ENCODE measurements at places on chromosomes 6 and 20.

GRCh38 chr6:139549561-139550070, 175.2 kb upstream of the CITED2 start:
- DNase-seq, result no peak

DNA sequence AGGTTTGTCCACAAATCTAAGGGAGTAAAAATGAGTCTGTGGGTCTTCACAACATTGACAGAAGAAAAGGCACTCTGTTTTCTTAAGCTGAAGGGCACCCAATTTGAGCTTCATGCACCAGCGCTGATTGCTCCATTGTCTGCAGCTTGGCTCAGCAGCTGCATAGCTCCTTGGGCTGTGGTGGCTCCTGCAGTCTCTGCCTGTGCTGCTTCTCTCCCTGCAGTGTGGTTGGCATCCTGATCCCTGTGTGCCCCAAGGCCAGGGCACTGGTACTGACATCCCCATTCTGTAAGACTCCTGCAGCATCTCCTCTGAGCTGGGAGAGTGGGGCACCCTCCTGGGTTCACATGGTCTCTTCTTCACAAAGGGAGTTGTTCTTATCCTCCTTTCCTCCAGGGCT, 83.2 kb upstream of the B3GAT2 start:
- no peak for DNase-seq

GRCh38 chr6:75503291-75503690, 9.7 kb upstream of the FILIP1 start:
- no peak for DNase-seq

GRCh38 chr6:11132194-11132888, 20.8 kb upstream of the ERVFRD-1 start:
- DNase-seq, result no peak

GRCh38 chr20:12217382-12217781, 299.7 kb downstream of the BTBD3 start:
- no peak for DNase-seq

- no peak for DNase-seq
These were observed 21.6 kb upstream of the TRIM27 start for GRCh38 chr6:28945349-28945748.

DNA sequence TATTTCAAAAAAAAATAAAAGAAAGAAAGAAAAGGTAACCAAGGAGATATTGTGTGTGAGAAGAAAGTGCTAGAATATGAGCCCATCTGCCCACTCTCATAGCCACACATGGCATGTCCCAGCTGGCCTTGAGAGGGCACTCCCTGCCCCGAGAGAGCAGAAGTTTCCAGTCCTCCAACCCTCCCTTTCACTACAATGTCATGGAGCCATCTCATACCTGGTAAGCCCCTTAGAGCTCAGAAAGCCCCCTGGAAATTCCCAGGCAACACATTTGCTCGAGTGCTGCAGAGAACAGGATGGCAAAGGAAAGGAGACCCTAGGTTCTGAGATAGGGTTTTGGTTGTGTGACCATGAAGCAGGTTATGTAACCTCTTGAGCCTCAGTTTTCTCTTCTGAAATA, 75.8 kb upstream of the RIN2 start:
- no peak for DNase-seq

- no peak for DNase-seq
These were observed 10.1 kb upstream of the SCUBE3 start for GRCh38 chr6:35203680-35204079.

DNA sequence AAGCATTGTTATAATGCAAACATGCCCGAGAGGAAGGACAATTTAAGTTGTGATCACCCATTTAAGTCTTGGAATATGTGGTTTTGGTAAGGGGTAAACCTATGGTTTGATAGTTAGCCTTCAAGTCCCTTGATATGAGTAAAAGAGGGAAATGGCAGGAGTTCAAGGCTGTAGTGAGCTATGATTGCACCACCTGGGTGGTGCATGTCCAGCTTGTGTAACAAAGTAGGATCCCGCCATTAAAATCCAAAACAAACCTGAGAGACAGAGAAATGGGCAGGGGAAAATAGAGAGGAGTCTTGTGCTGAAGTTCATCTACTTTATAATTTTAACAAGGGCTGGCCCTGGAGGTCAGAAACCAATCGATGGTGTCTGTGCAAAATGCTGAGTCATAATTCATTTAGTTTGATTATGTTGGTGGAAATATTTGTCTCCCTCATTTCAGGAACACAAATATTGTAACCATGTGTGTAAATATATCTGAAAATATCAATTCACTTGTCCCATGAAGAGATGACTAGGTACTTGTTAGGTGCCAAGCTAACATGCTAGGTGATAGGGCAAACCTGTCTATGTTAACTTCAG, 23.2 kb upstream of the ARMH2 start:
- no peak for DNase-seq

DNA sequence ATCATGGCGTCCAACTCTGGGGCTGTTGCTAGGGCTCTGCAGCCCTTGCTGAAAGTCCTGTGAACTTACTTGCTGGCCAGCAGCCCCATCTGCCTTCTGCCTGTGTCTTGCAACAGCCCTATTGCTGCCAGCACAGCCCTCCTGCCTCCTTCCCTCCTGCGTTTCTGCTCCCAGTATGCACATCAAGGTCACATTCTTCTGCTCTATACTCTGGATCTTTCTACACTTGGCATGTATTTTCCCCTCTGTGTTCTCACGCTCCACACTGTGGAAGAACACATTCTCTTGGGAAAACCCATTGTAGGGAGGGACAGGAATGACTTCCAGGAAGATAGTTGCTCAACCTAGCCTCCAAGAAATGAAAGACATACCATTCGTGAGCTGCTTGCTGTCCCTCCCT, 80.9 kb upstream of the PHACTR2 start:
- DNase-seq, result no peak

DNA sequence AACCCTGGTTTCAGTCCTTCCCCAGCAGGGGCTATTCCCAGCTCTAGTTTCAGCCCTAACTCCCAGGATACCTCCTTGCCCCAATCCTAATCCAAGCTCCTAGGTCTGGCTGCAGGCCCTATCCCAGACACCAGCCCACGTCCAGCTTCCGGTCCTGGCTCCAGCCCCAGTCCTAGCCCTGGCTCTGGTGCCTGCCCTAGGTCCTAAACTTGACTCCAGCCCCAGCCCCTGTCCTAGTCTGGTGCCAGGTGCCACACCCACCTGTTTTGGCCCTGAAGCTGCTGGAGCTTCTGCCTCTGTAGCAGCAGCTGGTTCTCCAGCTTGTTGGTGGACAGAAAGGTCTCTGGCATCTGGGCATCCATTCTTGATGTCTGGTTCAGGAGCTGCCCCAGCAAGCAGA, 28.1 kb downstream of the ANGPT4 start:
- no peak for DNase-seq

DNA sequence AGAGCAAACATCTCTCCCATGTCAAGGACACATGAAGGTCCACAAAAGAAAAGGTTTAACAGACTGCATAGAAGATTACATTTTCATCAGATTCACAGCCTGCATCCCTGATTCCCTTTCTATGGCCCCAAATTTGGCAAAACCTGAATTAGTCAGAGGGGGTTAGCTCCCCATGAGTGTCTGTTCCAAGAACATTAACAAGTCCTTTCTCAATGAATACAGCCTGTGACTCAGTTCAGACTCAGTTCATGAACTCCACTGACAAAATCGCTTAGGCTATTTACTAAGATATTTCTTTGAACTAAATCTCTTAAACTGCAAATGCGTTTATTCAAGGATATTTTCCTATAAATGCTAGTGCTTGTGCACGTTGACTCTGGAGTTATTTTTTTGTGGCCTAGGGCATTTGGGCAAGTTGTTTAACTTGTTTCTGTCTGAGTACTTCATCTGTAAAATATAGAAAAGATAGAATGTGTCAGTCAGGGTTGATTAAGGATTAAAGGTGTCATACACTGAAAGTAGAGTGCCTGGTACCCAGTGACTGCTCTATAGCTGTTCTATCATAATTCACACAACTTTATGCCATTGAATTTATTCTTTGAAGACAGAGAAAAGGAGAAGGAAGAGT, 422.6 kb downstream of the HTR1B start:
- no peak for DNase-seq

GRCh38 chr20:57007171-57007540, 259.3 kb downstream of the BMP7 start:
- no peak for DNase-seq

DNA sequence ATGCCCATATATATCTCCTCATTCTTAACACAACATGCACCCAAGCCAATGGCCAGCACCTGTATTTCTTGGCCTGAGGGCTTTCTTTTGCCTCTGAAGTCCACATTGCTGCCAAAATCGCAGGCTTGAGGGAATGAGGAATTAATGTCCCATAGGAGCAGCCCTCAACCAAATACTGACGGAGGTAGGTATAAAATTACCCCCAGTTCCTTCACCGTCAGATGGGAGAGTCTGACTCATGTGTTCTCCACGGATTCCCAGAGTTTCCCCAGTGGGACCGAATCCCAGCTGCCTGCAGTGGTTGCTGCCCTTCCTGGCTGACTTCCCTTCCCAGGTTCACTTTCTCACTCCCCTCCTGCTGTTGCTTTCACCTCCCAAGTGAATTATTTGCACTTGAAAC, 602.2 kb upstream of the NOX3 start:
- no peak for DNase-seq

DNA sequence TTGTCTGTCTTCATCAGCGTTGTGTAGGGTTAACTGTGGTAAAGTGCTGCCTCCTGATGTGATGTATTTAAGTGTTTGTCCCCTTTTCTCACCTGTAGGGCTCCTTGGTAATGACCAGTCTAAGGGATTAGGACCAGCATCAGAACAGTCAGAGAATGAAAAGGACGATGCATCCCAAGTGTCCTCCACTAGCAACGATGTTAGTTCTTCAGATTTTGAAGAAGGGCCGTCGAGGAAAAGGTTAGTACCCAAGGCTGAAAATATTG, 164.2 kb downstream of the JARID2 start:
- DNase-seq, result no peak

DNA sequence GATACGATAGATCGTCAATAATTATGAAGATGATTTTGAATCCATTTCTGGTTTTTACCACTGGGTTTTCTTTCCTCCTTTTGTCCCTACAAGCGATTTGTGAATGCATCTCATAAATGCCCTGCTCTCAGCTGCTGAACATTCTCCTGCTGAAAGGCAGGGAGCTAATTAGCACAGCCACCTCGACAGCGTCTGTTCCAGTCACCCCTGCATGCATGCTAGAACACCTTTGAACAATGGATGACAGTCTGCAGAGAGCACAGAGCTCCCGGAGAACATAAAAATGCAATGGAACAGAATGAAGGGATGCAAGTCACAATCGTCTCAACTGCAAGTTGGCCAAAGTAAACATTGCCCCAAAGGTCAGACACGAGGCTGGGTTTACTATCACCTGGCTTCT, 105.8 kb downstream of the SLC35B3 start:
- DNase-seq, result no peak

GRCh38 chr20:3813848-3814581, 6.3 kb upstream of the AP5S1 start:
- DNase-seq, result no peak

DNA sequence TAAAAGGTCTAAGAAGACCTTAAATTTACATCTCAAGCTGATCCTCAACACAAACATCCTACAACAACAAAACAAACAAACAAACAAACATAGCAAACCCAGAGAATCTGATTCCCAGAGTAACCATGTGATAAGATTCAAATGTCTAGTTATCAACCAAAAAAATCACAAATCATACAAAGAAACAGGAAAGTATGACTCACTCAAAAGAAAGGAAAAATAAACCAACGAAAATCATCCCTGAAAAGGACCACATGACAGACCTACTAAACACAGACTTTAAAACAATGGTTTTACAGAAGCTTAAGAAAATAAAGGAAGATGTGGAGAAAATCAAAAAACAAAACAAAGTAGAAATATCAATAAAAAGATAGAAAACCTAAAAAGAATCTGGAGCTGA, 18.1 kb downstream of the VNN1 start:
- DNase-seq, result no peak

- no peak for DNase-seq
These were observed 12.8 kb upstream of the ZNF217 start for GRCh38 chr20:53606364-53606985.

DNA sequence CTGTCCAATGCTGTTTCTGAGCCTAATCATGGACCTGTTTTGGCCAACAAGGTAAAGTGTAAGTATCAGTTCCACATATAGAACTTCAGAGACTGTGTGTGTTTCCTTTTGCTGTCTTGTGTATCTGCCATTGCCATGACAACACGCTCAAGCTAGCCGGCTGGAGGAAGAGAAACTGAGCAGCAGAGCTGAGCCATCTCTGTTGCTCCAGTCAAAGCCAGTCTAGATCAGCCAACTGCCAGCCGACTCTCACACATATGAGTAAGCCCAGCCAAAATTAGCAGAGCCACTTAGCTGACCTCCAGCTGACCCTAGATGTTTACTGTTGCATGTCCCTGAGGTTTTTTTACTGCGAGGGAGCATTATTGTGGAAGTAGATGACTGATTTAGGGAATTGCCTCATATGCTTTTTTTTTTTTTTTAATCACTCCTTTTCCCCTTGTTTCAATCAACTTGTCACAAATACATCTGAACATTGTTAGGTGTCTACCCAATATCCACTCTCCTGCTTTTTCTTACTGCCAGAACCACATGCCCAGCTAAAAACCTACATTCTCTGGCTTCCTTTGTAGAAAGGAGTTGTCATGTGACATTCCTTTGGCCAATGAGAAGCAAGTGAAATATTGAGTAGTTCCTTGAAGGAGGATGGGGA, 304.3 kb upstream of the SUPT3H start:
- DNase-seq, result peak; percentile 67

DNA sequence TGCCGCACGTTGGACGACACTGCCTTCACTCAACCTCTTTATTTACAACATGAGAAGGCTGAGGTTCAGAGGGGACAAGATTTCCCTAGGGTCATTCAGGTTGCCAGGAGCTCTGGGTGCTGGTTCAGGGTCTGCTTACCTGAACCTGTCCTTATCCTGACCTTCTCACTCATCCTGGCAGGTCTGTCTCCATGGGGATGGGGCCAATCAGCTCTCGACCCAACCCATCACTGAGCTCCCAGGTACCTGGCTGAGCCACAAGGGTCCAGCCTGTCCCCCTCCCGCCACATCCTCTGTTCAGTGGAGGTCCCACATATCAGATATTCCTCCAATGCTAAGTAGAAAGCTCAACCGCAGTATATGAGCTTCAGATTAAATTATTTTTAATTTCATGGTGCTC, 225.6 kb downstream of the ANKRD60 start:
- no peak for DNase-seq

- DNase-seq, result no peak
These were observed at the start of gene SIRPB2 for GRCh38 chr20:1491281-1491840. Gene SIRPB2 (minus strand): TSS chr20:1491420. CDS start chr20:1491359, 61 bp downstream.

- no peak for DNase-seq
These were observed 86.6 kb downstream of the ECT2L start for GRCh38 chr6:138882369-138883017.

DNA sequence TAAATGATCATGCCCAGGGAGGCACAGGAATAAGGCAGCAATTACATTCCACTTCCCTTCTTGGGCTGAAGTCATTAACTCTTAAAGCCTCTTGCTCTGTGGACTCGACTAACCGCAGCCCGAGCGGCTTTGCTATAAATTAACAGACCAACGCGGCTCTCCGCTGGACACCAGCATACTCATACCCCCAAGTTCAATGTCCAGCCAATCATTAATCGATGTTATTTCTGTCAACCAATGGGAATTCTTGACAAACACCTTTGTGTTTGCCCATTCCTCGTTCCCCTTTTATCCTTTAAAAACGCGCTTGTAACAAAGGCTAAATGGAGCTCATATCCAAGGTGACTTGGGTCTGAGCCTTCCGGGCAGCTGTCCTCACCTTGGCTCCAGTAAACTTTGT, 183.1 kb upstream of the RALGAPA2 start:
- DNase-seq, result no peak

GRCh38 chr6:118558464-118559217, 10.5 kb downstream of the PLN start:
- no peak for DNase-seq

Data from CD4-positive, CD25-positive, alpha-beta regulatory T cell (primary cell).